ENCODE measurements at places on chromosomes 13 and 19.
A peak's percentile ranks its signal among the peaks of the same experiment; 100 is the strongest.

DNA sequence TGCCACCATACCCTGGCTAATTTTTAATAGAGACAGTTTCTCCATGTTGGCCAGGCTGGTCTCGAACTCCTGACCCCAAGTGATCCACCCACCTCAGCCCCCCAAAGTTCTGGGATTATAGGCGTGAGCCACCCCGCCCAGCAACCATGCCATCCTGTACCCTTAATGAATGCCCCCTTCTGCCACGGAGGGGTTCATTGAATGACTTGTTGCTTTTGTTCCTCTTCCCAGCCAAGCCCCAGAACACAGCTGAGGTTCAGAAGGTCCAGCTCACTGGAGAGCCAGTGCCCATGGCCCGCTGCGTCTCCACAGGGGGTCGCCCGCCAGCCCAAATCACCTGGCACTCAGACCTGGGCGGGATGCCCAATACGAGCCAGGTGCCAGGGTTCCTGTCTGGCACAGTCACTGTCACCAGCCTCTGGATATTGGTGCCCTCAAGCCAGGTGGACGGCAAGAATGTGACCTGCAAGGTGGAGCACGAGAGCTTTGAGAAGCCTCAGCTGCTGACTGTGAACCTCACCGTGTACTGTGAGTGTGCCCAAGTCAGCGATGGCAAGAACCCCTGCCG is 6.0 kb downstream of the PVR start:
- no peak for DNase-seq

GRCh38 chr13:111216166-111216960 is 101.3 kb downstream of the ARHGEF7 start:
- DNase-seq: no peak

- peak; percentile 32 for DNase-seq
Observed at GRCh38 chr13:20160306-20161274, at the start of gene GJA3. Gene GJA3 (minus strand): TSS chr13:20161052. CDS start chr13:20143288, 17,764 bp downstream.

DNA sequence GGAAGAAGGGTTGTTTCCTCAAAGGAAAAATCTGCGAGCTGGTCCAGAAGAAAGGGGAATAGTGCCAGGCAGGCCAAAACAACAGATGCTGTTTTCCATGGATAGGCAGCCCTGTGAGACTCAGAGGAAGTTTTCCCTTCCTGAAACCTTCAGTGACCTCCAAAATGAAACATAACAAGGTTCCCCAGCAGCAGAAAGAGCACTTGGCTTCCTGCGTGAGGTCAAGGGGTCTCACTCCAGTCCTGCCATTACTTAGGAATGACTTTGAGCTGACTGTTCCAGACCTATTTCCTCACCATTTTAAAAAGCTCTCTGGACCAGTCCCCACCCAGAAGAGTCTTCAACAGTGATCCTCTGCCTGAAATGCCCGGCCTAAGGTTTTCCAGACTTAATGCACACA is 104.6 kb upstream of the IPO5 start:
- DNase-seq: no peak

DNA sequence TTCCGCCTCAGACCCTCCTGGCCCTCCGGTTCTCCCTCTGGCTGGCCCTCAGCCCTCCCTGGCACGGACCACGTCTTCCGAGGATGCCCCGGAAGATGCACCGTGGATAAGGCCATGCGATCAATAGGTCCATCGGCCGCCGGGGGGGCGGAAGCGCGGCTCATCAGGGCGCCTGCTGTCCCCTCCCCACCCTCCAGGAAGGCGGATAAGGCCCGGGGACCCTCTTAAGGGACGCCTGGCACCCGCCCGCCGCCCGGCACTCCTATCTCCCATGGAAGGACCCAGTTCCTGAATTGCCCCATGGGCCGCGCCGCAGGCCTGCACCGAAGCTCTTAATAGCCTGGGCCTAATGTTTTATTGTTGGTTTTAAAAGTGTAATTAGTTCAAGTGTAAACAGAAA is 46.2 kb upstream of the TCF3 start:
- no peak for DNase-seq

DNA sequence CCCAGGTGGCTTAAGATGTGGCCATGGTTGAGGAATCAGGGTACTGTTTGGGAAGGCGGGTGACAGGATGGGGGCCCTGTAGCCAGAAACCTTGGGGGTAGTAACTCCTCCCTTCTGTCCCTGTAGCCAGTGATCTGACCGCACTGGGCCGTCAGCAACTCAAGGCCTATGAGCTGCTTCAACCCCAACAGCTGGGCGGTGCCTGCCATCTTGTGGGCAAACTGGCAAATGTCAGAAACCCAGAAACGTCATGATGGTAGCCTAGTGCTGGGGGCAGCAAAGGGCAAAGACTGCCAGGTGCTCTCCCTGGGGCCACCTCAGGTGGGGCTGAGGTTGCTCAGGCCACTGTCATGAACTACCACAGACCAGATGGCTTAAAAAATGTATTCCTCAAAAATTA is 3.5 kb downstream of the COPE start:
- DNase-seq: peak; percentile 34

DNA sequence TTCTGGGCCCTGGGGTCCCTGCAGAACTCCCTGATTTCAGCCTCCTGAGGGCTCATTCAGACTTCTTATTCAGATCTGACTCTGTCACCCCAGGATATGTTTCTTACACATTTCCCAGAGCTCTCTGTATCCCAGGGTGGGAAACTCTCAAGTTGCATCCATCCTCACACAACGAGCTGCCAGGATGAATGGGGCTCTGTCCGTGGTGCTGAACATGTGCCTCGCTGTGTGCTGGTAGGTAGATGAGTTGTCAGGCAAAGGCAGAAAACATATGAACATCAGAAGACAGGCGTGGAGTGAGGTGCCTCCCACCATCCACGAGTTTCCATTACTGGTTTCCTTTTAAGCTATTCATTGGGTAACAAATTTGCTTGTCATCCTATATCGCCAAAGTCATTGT is 11.4 kb upstream of the IGFL1 start:
- DNase-seq: no peak

DNA sequence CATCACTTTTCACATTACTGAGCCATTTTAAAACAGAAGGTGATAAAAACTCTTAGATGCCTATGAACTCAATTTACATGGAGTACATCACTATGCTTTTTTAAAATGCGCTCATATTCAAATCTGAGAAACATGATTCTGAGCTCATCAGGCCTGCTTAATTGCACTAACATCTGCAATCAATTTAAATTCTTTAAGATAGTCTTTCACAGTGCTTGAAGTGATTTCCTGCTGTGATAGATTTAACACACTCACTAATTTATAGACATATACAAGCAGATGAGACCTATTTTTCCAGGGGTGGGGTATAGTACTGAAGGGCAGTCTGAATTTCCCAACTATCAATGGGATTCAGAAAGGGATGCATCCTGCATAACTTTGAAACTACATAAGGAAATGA is 82.9 kb downstream of the DIAPH3 start:
- DNase-seq: no peak

GRCh38 chr13:46640843-46641242 is 87.9 kb downstream of the LRCH1 start:
- no peak for DNase-seq

- no peak for DNase-seq
Observed at GRCh38 chr13:24005755-24006281, 108.5 kb upstream of the C1QTNF9B start.

- no peak for DNase-seq
Observed at GRCh38 chr13:60094385-60095088, 69.2 kb downstream of the DIAPH3 start.

GRCh38 chr19:19550485-19550929 is 12.4 kb downstream of the CILP2 start:
- no peak for DNase-seq

DNA sequence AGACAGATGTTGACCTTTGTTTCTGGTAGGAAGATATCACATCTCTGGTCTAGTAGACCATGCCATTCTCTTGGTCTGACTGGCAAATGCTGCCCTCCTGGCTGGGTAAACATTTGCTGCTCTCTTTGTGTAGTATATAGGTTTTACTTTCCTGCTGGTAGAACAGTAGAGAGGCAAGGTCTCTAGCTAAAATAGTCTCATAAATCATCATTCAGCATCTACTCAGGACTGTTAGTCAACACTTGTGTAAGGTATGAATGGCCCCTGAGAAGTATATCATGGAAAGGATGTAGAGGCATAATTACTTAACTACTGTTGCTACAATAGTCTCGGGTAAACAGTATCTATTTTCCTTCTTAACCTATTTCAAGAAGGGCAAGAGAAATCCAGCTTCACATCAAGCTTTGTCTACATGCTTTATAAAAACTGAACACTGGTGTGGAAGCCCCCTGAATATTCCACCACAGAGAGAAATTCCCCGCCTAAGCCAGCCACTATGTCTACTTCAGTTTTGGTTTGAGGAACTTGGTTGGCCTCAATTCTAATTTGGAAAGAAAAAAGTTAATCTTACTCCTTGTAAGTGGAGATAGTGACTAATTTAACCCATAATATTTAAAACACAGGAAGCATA is 18.4 kb upstream of the MYCBP2 start:
- no peak for DNase-seq

GRCh38 chr19:51123381-51123800 is 1.3 kb upstream of the SIGLEC9 start:
- DNase-seq: no peak

GRCh38 chr13:81487151-81487550 is 1146.2 kb upstream of the SPRY2 start:
- no peak for DNase-seq

GRCh38 chr13:32545083-32545482 is 6.5 kb upstream of the N4BP2L2 start:
- DNase-seq: no peak

DNA sequence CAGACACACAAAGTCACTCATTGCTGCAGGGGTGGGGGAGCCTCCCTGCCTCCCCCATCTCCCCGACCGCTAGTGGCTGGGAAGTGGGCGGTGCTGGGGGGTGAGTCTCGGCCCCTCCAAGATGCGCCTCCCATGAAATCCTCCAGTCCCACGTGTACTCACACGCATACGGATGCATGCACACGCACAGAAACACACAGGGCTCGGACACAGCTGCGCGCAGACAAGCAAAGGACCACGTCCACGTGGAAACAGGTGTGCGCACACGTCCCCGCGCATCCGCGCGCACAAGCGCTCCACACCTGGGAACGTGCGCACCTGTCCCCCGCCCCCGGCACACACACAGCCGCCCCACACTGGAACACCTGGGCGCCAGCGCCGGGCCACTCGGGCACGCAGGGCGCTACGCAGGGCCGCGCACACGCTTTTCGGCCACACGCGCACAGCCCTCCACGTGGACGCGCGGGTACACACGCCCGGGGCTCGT is 687 bp downstream of the MATK start:
- DNase-seq: no peak

- DNase-seq: no peak
Observed at GRCh38 chr19:36423925-36424324, 5.5 kb upstream of the ZFP82 start.

DNA sequence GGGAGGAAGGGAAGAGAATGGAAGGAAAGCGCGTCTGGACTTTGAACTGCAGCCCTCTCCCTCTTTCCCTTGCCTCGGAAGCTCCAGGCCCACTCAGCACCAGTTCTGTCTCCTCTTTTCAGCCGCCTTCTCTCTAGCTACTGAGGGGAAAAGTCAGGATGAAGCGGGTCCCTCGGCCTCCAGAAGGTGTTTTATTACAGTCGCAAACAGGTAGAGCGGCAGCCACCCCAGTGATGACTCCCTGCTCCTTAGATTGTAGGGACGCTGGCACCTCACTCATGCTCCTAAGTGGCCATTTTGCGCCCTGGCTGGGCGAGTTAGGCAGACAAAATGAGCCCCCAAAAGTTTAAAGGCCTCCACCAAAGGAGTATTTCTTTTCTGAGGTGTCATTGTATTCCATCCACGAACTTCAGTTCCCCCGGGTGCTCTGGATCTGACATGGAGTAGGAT is 954 bp upstream of the STK24 start:
- no peak for DNase-seq

GRCh38 chr19:32318884-32319520 is 26.4 kb upstream of the ZNF507 start:
- DNase-seq: no peak

DNA sequence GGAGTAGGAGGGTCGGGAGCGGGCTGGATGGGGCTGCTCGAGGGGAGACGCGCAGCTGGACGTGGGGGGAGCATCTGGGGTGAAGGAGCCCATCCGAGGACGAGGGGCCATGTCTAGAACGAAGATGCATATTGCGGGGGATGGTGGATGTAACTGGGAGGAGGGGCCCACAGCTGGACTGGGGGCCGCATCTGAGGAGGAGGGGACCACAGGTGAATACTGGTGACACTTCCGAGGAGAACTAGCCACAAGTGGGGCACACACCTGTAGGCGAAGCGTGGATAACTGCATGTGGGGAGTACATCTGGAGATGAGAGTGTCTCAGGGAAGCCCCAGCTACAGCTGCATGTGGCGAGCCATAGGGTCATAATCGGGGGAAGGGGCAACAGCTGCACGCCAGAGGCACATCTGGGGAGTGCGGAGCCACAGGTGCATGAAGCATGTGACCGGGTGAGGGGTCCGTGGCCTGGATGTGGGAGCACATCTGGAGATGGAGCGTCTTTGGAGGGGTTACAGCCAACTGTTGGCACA is 402 bp downstream of the ZSWIM9 start:
- no peak for DNase-seq

DNA sequence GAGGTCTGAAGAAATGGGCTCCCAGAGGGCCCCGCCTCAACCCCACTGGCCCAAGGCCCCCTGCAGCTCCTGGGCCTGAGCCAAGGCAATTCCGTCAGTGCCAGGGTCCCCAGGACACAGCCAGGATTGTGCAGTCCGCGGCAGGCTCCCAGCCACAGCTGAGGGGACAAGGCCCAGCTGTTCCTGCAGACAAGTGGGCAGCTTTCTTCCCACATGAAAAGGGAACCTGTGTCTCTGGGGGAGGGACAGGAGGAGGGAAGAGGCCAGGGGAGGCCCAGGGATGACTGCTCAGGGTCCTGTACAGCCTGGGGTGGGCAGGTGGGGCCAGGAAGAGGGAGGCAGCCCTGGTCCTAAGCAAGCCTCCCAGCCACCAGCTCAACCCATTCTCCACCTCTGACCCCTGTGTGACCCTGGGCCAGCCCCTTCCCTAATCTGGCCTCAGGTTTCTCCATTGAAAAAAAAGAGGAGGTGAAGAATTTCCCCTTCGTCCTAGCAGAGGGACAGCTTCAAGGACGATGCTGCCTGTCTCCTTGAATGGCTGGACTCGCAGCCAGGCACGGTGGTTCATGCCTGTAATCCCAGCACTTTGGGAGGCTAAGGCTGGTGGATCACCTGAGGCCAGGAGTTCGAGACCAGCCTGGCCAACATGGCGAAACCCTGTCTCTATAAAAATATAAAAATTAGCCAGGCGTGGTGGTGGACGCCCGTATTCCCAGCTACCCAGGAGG is 20.5 kb upstream of the VSTM2B start:
- no peak for DNase-seq

- no peak for DNase-seq
Observed at GRCh38 chr13:51559946-51560735, 24.1 kb upstream of the WDFY2 start.

Data from stimulated activated CD4-positive, alpha-beta T cell treated with anti-CD3 and anti-CD28 coated beads, Interleukin-4, amount 100 ng/mL, for 48 hours (primary cell).